ENCODE measurements at places on chromosomes 6 and 20.

DNA sequence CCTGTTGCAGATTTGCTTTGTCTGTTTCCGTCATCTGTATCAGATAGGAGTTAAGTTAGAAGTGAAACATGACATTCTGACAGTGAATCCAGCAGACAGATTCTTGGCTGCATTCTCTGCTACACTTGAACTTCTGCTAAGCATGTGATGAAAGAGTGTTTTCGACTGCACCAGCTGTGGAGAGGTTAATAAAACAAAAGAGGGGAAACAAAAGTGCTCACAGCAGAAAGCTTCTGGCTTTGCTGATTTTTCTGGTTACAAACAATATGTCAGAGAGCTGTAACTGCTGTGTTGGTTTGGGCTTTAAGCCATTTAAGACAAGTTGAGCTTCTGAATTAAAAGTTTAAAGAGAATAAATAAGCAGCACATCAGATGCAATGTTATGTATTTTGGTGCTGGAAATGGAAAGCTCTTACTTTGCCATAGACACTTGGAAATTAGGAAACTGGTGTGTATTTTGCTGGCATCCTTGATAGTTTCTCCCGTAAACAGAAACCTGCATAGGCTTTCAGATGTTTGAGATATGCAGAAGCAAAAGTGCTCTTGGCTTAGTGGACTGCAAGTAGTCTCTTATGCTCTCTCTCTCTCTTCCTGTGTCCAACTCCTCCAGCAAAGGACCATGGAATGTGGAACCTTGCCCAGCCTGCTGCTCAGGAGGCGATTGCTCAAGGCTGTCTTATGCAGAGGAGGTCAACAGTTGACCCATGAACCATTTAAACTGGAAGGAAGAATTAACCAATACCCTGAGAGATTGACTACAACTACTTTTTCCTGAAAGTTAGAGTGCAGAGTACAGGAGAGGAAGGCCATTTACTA, 104.9 kb downstream of the RPS12 start:
- peak; percentile 53 for DNase-seq

DNA sequence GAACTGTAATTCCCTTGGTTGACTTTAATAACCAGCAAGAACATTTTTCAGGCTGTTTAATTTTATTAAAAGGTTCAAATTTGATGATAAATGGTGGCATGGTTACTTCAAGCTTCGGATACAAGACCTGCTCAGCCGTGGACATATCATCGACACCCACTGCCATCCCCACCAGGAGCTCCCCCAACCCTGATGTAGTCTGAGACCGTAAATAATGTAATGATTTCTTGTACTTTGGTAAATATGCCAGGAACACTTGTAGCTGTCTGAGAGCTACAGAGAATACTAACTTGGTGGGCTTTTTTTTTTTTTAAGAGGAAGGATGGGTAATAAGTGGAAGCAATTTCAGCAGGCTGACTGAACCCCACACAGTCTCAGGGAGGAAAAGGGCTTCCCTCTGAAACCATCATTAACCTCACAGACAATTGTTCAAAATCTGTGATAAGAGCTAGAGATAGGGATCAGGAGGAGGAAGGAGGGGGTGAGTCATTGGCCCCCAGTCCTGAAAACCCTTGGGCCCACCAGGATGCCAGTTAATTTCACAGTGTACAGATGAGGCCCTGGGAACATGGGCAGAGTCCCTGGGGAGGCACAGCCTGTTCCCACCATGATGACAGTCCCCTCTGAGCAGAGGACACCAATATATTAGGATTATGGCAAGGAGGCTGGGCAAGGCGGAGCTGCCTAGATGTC, 56.0 kb downstream of the APCDD1L start:
- DNase-seq: no peak

DNA sequence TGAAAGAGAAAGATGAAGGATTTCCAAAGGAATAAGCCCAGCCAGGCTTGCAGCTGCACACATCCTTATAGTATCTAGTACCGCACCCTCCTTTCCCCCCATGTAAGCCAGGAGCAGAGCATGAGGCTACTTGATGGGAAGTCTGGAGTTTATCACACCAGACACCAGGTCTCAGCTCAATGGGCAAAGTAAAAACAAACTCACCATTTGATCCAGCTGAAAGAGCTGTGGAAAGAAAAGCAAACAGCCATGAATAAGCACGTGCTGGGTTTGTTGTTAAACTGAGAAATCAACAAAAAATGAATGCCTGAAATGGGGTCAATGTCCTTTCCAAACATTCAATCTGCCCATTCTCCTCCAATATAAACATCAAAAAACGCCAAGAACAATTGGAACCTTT, 50.6 kb upstream of the MAP7 start:
- DNase-seq: no peak

DNA sequence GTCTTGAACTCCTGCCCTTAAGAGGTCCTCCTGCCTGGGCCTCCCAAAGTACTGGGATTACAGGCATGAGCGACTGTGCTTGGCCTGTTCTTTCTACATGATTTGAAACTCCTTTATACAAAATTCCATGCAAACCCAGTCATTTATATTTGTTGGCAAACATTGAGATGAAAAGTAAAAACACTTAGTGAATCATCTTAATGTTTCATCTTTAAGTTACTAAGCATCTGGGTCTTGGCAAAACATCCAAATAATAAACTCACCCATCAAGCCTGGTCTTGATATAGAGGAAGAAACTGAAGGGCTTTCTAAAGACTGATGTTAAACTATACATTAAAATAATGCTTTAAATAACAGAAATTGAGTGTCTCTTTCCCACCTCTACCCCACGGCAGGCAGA, 95.1 kb downstream of the FUT9 start:
- DNase-seq: no peak

DNA sequence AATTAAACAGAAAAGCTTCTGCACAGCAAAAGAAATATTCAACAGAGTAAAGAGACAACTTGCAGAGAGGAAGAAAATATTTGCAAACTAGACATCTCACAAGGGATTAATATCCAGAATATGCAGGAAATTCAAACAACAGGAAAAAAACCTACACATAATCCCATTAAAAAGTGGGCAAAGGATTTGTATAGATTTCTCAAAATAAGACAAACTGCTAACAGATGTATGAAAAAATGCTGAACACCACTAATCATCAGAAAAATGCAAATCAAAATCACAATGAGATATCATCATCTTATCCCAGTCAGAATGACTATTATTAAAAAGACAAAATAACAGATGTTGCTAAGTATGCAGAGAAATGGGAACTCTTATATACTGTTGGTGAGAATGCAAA, 129.6 kb downstream of the SYNDIG1 start:
- DNase-seq: peak; percentile 52

GRCh38 chr6:38579010-38579628, 60.6 kb downstream of the BTBD9 start:
- no peak for DNase-seq
